ENCODE measurements at places on chromosomes 4 and X.

GRCh38 chr4:175944126-175944910 lies 121.3 kb upstream of the WDR17 start:
- no peak for DNase-seq

GRCh38 chr4:111933703-111934102 lies 211.6 kb upstream of the FAM241A start:
- DNase-seq = no peak

GRCh38 chr4:101044766-101045165 lies 302.6 kb downstream of the PPP3CA start:
- no peak for DNase-seq

DNA sequence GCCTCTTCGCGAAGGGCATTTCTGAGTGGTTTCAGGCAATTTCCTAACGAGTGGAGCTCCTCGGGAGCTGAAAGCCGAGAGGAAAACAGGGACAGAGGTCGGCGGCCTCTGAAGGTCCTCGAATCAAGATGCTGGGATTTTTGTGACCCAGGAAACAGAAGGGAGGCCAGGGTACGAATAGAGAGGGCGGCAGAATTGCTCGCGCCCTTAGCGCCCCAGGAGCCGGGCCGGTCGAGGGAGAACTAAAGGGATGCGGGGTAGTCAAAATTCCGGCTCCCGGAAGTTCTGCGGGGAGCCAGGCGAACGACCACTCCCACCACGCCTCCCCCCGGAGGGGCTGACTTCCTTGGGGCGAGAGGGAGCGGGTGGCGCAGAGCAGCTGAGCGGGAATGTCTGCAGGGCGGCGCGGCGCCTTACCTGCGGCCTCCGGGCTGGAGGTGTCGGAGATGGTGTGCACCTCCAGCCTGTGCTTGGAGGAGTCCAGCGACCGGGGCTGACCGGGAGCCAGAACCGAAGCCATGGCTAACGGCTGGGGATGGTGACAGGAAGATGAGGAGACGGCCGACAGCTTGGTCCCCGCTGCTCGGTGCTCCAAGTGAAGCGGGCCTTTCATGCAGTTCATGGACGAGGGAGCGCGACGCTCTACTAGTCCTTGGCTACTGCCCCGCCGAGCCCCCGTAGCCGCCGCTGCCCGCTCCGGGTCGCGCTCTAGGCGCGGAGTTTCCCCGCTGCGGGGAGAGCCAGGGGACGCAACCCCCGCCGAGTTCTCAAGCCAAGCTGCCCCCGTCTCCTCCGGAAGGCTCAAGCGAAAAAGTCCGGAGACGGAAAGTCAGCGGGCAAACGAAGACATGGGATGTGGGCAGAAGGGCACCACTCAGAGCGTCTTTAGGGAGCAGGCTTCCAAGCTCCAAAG lies 782 bp downstream of the PITX2 start:
- DNase-seq = peak; percentile 50

DNA sequence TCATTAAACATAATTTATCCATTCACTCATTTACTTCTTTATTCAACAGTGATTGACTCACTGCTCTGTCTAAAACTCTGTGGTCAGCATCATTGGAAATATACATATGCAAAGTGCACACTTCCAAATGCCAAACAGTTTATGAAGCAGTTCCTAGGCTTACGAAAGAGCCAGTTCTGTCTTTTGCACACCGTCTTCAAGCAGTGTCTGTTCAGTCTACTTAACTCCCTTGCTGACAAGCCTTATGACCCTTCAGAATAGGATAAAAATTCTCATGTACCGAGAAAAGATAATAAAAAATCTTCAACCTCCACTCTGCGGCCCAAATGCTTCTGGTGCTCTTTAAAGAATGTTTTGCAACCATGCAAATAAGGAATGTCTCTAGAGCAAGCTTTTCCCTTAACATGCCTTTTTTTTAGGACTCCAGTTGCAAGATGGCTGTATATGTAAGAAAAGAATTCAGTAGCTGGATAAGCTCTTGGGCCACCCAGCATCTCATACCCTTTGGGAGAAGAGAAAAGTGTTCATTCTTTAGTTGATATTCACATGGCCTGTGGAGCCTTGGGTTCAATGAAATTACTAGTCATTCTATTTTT lies 1037.0 kb upstream of the SLIT2 start:
- DNase-seq = peak; percentile 69
